H1 (cell line): ENCODE measurements at places on chromosomes 2 and 18.

GRCh38 chr2:137220438-137220993, 455.2 kb downstream of the THSD7B start:
- DNase-seq: no peak

DNA sequence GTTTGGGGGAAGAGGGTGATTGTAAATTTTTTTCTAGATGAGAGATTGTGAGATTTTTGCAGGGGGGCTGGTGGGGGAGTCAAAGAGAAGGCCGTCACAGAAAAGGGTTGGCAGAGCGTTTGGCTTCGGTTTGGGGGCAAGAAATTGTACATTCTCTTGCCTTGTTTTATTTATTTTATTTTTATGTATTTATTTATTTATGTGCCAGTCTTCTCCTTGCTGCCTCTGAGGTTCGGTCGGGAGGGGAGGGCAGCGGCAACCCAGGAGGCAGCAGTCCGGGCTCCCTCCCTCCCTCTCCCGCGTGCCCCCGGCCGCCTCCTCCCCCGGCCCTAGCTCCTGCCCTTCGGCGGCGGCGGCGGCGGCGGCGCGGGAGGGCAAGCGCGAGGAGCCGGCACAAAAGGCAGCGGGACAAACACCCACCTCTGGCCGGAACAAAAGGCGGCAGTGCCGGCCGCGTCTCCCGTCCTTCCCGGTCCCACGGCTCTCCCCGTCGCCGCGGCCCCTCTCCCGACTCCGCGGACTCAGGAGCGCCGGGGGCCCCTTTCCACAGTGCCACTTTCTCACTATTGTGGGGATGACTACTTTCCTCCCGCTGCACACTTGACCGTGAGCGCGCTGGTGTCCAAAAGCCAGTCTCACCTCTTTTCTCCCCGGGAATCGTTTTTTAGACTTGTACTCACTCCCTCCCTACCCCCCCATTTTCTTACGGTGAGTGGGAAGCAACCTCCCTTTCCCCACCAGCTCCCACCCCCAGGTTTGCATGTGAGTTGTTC, 1.2 kb downstream of the BCL11A start:
- DNase-seq: no peak

- DNase-seq: no peak
These were observed 286.9 kb downstream of the TMX3 start for GRCh38 chr18:68427951-68428401.

DNA sequence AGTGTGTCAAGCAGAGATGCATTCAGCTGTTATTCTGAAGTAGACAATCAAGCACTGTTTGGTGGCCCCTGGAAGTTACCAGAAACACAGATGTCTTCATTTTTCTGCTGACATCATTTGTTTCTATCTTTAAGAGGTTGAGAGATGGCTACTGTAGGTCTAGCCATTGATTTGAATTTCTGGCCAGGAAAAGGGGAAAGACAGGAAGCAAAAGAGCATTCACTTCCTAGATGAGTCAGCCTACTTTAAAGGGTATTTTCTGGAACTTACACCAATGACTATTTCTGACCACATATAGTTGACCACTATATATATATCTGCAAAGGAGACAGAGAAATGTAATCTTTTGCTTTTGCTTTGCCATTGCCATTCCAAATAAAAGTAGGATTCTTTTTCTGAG, 900.1 kb upstream of the SOX11 start:
- no peak for DNase-seq

DNA sequence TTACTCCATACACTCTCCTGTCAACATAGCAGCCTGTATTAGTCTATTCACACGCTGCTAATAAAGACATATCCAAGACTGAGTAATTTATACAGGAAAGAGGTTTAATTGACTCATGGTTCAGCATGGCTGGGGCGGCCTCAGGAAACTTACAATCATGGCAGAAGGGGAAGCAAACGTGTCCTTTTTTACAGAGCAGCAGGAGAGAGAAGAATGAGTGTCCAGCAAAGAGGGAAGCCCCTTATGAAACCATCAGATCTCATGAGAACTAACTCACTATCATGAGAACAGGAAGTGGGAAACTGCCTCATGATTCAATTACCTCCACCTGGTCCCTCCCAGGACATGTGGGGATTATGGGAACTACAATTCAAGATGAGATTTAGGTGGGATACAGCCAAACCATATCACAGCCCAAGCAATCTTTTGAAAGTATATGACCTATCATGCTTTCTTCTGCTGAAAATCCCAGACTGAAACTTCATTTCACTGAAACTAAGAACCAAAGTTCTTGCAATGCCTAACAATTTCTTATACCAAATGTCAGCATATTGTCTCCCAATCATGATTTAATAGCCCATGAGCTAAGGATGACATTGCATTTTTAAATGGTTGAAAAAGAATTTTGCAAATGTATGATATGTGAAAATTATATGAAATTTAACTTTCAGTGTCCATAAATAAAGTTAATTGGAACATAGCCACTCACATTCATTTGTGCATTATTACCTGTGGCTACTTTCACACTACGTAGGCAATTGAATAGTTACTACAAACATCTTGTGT, 686.8 kb upstream of the ZEB2 start:
- no peak for DNase-seq

DNA sequence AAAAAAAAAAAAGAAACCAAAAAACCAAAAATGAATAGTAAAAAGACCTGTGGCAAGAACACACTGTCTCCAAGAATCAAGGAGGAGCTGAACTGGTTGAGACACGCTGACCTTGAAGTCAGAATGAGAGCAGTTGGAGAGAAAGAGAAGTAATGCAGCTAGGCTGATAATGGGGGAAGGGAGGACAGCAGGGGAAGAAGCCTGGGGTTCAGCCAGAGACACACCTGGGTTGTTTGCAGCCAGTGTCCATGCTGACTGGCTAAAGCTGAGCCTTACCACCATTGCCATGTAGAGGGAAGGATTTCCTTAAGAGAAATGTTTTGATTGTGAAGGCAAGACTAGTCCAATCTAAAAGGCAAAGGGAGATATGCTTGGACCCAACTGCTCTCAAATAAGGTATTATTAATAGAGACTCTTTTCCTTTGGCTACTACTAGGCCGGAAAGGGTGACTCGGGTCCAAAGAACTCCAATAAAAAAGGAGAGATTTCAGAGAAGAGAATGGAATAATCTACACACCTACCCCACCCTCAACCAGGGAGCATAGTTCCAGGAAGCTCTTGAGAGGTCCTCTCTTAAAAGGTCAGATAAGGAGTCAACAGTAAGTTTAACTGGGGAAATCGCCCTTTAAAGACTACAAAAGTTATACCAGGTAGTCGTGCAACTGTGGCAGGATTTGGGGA, 25.2 kb upstream of the REL start:
- no peak for DNase-seq

- peak; percentile 2 for DNase-seq
These were observed 276.9 kb downstream of the ZNF804A start for GRCh38 chr2:184875212-184875611.

GRCh38 chr2:134640494-134640893, 78.3 kb downstream of the TMEM163 start:
- DNase-seq: no peak

- DNase-seq: peak; percentile 68
These were observed 17.6 kb downstream of the WNT10A start for GRCh38 chr2:218898109-218898878.

- DNase-seq: no peak
These were observed 139.6 kb upstream of the PELI1 start for GRCh38 chr2:64283641-64284361.

- no peak for DNase-seq
These were observed 286.5 kb downstream of the LPIN1 start for GRCh38 chr2:12032975-12033374.

DNA sequence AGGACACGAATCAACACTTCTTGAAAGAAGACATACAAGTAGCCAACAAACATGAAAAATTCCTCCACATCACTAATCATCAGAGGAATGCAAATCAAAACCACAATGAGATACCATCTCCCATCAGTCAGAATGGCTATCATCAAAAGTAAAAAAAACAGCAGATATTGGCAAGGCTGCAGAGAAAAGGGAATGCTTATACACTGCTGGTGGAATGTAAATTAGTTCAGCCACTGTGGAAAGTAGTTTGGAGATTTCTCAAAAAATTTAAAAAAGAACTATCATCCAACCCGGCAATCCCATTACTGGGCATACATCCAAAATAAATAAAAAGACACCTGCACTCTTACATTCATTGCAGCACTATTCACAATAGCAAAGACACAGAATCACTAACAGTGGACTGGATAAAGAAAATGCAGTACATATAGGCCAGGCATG, 78.7 kb downstream of the GRB14 start:
- no peak for DNase-seq

DNA sequence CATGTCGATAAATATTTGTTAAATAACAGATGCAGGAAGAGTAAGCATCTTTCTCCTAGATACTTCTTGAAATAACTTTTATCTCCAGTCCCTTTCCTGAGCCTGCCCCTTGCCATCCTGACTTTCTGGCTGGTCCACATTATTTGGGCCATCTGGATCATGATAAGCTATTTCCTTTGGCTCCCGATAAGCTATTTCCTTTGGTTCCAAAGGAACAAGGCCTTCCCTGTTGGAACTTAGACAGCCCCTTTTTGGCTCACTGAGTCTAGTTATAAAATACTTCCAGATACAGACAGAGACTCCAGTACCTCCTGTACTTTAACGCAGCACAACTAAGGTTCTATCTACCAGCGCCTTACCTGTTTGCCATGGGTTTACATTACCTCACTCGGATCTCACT, 205.3 kb upstream of the CCDC150 start:
- no peak for DNase-seq
